ENCODE measurements at places on chromosomes 2 and 18. TPM values are rescaled to one million over a fixed set of nuclear protein-coding genes. Genes with fewer than 3 reads are reported as not detected.

DNA sequence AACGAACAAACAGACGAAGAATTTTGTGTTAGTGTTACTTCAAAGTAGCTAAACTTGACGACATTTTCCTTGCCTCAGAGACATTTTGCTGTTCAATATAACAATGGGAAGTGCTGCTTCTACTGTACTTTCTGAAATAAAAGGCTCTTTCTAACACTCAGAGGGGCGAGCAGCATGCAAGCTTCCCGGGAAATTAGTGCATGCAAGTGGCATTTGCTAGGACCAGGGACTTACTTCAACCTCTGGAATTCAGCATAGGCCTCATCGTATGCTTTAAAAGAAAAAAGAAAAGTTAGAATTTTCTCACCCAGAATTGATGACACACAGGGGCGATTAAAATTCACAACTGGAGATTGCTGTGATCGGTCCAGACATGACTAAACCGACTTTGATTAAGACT is 62.5 kb upstream of the LPIN2 start:
- DNase-seq, result no peak

- DNase-seq, result no peak
Measured at GRCh38 chr2:85999061-85999831, 106.4 kb downstream of the POLR1A start.

CNDP1 gene
- not detected for total RNA-seq

TXNDC2 gene
- 0.29 TPM for total RNA-seq
